ENCODE measurements at places on chromosomes 13 and 19. TPM values are rescaled to one million over a fixed set of nuclear protein-coding genes. Genes with fewer than 3 reads are reported as not detected.

GRCh38 chr19:48365602-48366001 is 1.4 kb downstream of the SYNGR4 start:
- DNase-seq = no peak

GRCh38 chr13:73059460-73060250 is 850 bp downstream of the KLF5 start:
- no peak for DNase-seq

- DNase-seq = no peak
These were observed 37.0 kb downstream of the ZNF136 start for GRCh38 chr19:12199757-12200419.

DNA sequence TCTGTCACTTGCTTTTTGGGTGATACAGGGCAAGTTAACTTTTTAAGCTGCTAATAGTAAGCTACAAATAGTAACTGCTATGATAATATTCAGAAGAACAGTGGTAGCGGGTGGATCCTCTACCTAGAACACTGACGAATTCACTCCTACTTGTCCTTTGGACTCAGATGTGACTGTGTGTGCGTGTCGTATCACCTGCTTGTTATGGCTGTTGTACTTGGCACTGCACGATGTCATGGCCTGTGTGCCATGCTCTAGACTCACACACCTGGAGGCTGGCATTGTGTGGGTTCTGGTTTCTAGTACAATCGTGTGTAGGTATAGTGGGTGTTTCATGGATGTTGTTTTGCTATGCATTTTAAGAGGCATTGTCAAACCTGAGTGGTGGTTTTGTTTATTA is 130.8 kb downstream of the ATP8A2 start:
- no peak for DNase-seq

- no peak for DNase-seq
These were observed 5.6 kb downstream of the LMNB2 start for GRCh38 chr19:2451138-2451537.

Gene GIPC3
- 1.4 TPM for polyA plus RNA-seq

- no peak for DNase-seq
These were observed 17.6 kb downstream of the KDM4B start for GRCh38 chr19:4986471-4986891.

Gene EFNB2
- polyA plus RNA-seq = 20.7 TPM

GRCh38 chr13:99218969-99219368 is 18.3 kb downstream of the UBAC2 start:
- no peak for DNase-seq

Gene SLC17A7
- 1.2 TPM for polyA plus RNA-seq

DNA sequence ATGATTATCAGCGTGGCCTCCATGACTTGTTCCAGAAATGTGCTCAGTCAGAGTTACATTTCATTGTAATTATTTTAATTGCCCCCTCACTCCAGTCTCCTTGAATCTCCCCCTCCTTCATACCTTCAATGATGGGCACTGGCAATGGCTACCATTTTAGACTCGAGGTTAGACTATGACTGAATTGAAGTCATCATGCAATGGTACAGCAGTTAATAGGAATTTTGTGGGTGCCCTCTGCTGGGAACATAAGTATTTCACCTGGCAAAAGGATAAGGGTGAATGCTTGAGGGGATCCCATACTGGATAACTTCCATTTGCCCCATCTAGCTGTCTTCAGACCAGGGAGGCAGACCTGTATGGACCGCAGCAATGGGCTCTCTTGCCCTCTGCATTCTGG is 32.2 kb upstream of the USP12 start:
- DNase-seq = no peak

- DNase-seq = no peak
These were observed 11.9 kb upstream of the ZNF675 start for GRCh38 chr19:23698711-23699520.

DNA sequence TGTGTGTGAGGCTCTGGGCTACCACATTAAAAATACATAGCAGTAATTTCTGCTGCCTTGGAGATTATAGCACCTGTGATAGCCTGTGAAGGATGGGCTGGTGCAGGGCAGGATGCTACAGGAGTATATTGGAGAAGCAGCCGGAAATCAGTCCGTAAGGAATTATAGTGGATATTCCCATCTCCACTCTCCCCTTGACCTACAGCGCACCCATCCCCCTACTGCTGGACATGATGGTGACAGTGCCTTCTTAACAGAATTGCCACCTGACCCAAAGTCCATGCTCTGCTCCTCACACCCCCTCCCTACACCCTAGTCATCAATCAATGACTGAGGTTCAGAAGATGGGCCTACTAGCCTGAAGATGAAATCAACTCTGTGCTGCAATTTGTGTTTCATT is 376.0 kb downstream of the GPC5 start:
- no peak for DNase-seq

DNA sequence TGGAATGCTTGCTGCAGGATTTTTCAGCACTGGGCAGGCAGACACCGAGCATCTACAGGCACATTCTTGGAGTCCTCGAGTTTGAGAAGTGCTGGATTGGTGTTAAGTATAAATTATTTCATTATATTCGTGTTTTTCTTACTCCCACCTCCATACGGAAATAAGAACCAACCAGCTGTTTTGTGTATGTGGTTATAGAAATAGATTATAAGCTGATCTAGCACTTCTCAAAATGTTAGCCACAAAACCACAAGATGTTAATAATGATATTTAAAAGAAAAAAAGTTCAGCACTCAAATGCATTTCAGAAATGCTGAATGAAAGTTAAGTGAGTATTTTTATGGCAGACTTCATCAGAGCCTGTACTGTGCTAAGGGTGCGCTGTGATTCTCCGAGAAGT is 24.0 kb upstream of the TEX29 start:
- no peak for DNase-seq

DNA sequence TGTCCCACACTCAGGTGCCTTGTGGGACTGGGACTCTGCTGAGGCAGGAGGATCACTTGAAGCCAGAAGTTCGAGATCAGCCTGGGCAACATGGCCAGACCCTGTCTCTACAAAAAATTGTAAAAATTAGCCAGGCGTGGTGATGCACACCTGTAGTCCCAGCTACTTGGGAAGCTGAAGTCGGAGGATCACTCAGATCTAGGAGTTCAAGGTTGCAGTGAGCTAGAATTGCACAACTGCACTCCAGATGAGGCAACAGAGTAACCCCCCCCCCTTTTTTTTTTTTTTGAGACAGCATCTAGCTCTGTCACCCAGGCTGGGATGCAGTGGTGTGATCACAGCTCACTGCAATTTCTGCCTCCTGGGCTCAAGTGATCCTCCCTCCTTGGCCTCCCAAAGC is 11.0 kb upstream of the SYDE1 start:
- no peak for DNase-seq

- DNase-seq = no peak
These were observed 96.7 kb downstream of the RNASEH2B start for GRCh38 chr13:51006067-51006845.

- no peak for DNase-seq
These were observed 1328.2 kb downstream of the OLFM4 start for GRCh38 chr13:54356849-54357248.

DNA sequence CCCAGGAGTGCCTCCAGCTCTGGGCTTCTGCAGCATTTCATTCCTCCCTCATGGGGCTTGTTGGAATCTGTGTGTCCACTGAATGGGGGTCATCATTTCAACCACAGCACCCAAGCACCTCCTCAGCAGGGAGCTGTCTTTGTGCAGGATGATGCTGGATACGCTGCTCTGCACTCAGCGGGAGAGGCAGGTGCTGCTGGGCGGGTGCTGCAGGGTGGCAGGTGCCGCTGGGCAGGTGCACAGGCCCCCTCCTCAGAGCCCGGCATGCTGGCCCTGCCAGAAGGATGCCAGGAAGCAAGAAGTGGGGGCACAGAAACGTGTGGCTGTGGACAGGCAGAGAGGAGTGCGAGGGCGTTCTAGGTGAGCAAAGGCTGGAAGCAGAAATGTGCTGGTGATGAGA is 121.8 kb upstream of the VSTM2B start:
- DNase-seq = no peak

- DNase-seq = no peak
These were observed 33.0 kb downstream of the CRYL1 start for GRCh38 chr13:20492641-20493040.

GRCh38 chr13:84630476-84630875 is 748.2 kb upstream of the SLITRK1 start:
- DNase-seq = no peak

GRCh38 chr13:69450245-69450644 is 657.4 kb upstream of the ATXN8OS start:
- no peak for DNase-seq

Gene ZNF358
- polyA plus RNA-seq = 53.0 TPM

GRCh38 chr13:106089261-106089980 is 446.0 kb downstream of the EFNB2 start:
- DNase-seq = no peak

GRCh38 chr13:108961542-108962125 is 332.2 kb downstream of the MYO16 start:
- DNase-seq = no peak

DNA sequence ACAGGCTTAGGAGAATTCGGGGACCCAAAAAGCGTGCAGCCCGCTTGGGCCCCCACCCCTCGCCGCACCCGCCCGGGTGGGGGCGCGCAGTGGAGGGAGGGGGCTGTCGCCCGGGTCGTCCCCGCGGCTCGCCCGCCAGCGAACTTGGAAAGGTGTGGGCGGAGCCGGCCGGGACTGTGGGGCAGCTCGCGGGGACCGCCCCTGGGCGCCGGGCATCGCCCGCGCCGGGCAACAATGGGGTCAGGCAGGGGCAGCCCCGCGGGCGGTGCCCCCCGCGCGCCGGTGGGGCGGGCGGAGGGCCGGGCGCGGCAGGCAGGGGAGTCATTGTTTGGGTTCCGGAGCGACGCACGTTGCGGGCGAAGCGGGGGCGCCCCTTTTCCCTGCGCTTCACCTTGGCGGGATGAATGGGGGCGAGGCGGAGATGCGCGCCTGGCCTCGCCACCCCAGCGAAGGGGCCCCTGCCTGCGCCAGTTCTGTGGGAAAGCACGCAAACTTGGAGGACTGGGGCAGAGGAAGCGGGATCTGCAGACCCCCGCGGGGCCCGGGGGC is 647 bp upstream of the KLF12 start:
- DNase-seq = no peak

Gene DOCK6
- 34.5 TPM for polyA plus RNA-seq

DNA sequence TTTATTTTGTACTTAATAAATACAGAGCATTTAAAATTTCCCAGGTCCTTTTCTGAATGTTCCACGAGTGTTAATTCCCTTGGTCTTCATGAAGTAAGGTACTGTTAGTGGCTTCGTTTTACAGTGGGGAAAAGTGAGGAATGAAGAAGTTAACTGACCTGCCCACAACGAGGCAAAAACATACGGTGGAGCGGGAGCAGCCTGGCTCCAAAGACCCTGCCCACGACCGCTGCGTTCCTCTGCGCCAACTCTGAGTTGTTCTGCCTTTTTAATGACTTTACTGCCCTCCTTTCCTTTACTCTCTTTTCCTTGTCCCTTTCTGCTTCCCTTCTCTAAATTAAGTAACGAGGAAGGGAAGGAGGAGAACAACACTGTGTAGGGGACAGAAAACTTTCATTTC is 392.9 kb downstream of the PCDH9 start:
- no peak for DNase-seq

Gene KCNK6
- polyA plus RNA-seq = 2.4 TPM

Gene IZUMO2
- polyA plus RNA-seq = not detected

DNA sequence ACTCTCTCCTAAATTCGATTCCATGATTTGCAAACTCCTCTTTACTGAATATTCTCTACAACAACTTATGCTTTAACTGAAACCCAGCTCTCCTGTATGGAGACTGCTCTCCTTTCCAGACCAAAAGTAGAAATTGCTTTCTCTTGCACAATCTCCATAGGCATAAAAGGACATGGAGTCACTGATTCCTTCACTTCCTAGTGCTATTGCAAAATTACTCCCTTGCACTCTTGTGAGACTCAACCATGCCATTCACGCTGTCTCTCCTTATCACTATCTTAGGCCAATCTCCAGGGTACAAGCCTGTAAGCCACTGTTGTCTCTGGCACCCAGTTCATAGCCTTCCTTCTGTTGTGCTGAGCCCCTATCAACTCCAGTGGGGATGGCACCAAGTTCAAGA is 30.6 kb downstream of the SERPINE3 start:
- DNase-seq = no peak

DNA sequence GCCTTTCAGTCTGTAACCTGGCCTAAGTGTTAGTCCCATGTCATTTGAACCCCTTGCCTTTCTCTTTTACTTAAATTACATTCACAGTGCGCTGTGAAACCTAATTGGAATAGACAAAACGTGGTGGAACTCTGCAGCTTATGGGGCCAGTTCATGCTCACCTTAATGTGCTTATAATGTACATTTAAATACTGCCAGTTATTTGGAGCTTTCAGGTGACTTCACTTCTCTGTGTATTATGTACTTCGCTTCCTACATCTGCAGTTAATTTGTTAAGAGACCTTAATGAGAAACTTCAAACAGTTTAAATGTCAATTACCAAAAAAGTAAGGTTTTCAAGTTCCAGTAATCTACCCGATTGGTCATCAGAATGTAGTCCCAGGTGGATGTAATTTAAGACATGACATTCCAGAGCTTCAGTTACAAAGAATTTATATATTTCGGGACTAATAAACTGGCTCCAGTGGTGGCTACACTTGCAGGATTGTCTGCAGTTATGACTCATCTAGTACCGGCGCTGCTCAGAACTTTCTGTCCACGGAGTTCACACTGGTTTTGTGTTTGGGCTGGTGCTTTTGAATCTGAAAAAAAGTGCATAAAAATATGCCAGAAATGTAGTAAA is 125.3 kb downstream of the TM9SF2 start:
- DNase-seq = no peak

Gene ARL11
- polyA plus RNA-seq = 0.40 TPM

DNA sequence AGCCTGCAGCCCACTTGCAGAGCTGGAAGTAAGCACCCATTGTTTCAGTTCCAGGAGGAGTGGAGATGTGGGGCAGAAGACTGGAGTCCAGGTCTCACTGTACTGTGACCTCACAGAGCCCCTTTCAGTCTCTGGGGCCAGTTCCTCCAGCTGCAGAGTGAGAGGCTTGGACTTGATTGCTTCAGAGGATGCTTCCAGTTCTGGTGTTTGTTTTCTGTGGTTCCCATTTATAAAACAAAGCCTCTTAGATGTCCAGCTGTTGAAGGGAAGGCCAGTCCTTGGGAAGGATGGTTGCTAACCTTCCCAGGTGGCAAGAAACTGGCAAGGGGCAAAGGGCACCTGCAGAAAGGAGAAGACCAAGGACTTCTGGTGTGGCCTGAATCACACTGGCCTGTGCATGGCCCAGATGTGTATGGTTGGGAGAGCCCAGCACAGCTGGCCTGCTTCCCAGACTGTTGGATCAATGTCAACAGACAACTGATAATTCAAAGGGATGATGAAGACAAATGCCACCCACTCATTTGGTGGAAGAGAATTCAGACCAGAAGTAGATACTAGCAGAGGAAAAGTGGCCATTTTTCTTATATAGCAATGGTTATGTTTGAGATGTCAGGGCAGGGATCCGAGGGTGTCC is 218.5 kb downstream of the ZNF536 start:
- no peak for DNase-seq

GRCh38 chr19:5112681-5113575 is 144.0 kb downstream of the KDM4B start:
- DNase-seq = no peak

- no peak for DNase-seq
These were observed 314.3 kb downstream of the SLITRK1 start for GRCh38 chr13:83568019-83568418.

DNA sequence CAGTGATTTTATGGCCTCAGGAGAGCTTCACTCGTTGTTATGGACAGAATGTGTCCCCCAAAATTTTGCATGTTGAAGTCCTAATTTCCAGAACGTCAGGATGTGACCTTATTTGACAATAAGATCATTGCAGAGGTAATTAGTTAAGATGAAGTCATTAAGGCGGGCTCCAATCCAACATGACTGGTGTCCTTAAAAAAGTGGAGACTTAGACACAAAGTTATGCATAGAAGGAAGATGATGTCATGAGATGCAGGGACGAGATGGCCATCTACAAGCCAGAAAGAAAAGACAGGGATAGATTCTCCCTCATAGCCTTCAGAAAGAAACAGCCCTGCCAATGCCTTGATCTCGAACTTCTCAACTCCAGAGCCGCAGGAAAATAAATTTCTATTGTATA is 25.8 kb upstream of the SPATA13 start:
- no peak for DNase-seq
